Right cardiac atrium (tissue), 5 donors: ENCODE measurements at places on chromosomes 1 and 21. TPM values are rescaled to one million over a fixed set of nuclear protein-coding genes. Genes with fewer than 3 reads are reported as not detected.

The OR2G6 gene
- polyA plus RNA-seq, result not detected

The SEMA4A gene
- 3.7 TPM for polyA plus RNA-seq

The ZSWIM5 gene
- 0.68 TPM for polyA plus RNA-seq

The CD160 gene
- polyA plus RNA-seq, result not detected

The PGLYRP3 gene
- polyA plus RNA-seq, result not detected

The IL23R gene
- not detected for polyA plus RNA-seq

The SNRNP40 gene
- 13.9 TPM for polyA plus RNA-seq

The IQCC gene
- 1.00 TPM for polyA plus RNA-seq

The LMX1A gene
- polyA plus RNA-seq, result not detected

The SYCP1 gene
- not detected for polyA plus RNA-seq

The RASSF5 gene
- 9.3 TPM for polyA plus RNA-seq

The SPATA21 gene
- polyA plus RNA-seq, result 0.23 TPM

The FBLIM1 gene
- polyA plus RNA-seq, result 95.0 TPM

The TRIM45 gene
- polyA plus RNA-seq, result 11.5 TPM

The C21orf91 gene
- polyA plus RNA-seq, result 3.6 TPM

The ZBTB48 gene
- polyA plus RNA-seq, result 14.7 TPM

The CDC42SE1 gene
- polyA plus RNA-seq, result 27.9 TPM

The KIF14 gene
- 0.02 TPM for polyA plus RNA-seq

The TSPEAR gene
- 2.2 TPM for polyA plus RNA-seq

The SPRR2E gene
- polyA plus RNA-seq, result not detected

The KIF21B gene
- polyA plus RNA-seq, result 0.36 TPM

The DMBX1 gene
- polyA plus RNA-seq, result not detected

The ADAMTSL4 gene
- 26.3 TPM for polyA plus RNA-seq

The DIO1 gene
- polyA plus RNA-seq, result not detected

The CYP4X1 gene
- 4.1 TPM for polyA plus RNA-seq

The OR2T29 gene
- polyA plus RNA-seq, result not detected

The LCE1F gene
- not detected for polyA plus RNA-seq

The HSD3B2 gene
- not detected for polyA plus RNA-seq

The SPRR3 gene
- polyA plus RNA-seq, result 0.50 TPM

The PDE4DIP gene
- 857 TPM for polyA plus RNA-seq

The PCAT6 gene
- 4.9 TPM for polyA plus RNA-seq

The IGSF3 gene
- polyA plus RNA-seq, result 5.0 TPM

The DMRTA2 gene
- 0.05 TPM for polyA plus RNA-seq

The NTMT2 gene
- polyA plus RNA-seq, result 1.6 TPM

The KRTAP7-1 gene
- not detected for polyA plus RNA-seq

The OR2T5 gene
- not detected for polyA plus RNA-seq

The AQP10 gene
- polyA plus RNA-seq, result 0.23 TPM

The KCNH1 gene
- 0.02 TPM for polyA plus RNA-seq

The C4BPB gene
- 0.05 TPM for polyA plus RNA-seq
